Stimulated activated CD4-positive, alpha-beta T cell treated with anti-CD3 and anti-CD28 coated beads, Interleukin-4, amount 100 ng/mL, for 24 hours (primary cell): ENCODE measurements at places on chromosomes 16 and 17.
A peak's percentile ranks its signal among the peaks of the same experiment; 100 is the strongest.

GRCh38 chr17:50277357-50277754 is 3.1 kb downstream of the TMEM92 start:
- DNase-seq: no peak

GRCh38 chr17:78507526-78507925 is 69.7 kb downstream of the DNAH17 start:
- DNase-seq: no peak

DNA sequence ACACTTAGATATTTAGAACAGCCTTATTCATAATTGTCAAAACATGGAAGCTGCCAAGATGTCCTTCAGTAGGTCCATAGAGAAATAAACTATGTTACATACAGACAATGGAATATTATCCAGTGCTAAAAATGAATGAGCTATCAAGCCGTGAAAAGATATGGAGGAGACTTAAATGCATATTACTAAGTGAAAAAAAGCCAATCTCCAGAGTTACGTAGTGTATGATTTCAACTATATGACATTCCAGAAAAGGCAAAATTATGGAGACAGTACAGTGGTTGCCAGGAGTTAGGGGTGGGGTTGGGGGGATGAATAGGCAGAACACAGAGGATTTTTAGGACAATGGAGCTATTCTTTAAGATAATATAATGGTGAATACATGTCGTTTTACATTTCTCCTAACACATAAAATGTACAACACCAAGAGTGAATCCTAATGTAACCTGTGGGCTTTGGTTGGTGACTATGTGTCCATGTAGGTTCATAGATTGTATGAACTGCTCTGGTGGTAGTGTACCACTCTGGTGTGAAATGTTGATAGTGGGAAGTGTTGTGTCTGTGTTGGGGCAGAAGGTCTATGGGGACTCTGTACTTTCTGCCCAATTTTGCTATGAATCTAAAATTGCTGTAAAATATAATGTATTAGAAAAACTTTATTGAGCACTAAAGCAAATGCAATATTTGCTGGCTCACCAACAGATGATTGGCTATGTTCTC is 122.6 kb downstream of the USP22 start:
- no peak for DNase-seq

DNA sequence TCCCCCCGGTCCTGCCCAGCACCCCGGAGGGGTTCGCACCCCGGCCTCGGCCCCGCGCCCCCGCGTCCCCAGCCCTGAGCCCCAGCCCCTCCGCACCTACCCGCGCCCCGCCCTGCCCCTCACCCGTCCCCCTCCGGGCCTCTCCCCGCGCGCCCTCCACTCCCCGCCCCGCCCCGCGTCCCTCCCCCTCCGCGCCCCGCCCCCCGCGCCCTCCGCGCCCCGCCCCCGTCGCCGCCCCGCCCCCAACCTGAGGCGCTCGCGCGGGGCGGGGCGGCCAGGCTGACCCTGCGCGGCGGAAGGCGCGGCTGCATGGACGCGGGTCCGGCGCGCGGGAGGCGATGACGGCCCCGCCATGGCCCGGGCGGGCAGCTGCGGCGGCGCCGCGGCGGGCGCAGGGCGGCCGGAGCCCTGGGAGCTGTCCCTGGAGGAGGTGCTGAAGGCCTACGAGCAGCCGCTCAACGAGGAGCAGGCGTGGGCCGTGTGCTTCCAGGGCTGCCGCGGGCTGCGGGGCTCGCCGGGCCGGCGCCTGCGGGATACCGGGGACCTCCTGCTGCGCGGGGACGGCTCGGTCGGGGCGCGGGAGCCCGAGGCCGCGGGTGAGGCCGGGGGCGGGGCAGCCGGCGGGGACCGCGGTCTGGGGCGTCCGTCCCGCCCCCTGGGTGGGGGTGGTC is at the start of gene SPIRE2:
TSS of gene SPIRE2 (plus strand) at position 277 of the 671 bp plus-strand sequence. CDS start at position 353, 76 bp downstream.
- peak; percentile 74 for DNase-seq

- no peak for DNase-seq
Measured at GRCh38 chr17:43845766-43846165, 1.2 kb upstream of the CD300LG start.

DNA sequence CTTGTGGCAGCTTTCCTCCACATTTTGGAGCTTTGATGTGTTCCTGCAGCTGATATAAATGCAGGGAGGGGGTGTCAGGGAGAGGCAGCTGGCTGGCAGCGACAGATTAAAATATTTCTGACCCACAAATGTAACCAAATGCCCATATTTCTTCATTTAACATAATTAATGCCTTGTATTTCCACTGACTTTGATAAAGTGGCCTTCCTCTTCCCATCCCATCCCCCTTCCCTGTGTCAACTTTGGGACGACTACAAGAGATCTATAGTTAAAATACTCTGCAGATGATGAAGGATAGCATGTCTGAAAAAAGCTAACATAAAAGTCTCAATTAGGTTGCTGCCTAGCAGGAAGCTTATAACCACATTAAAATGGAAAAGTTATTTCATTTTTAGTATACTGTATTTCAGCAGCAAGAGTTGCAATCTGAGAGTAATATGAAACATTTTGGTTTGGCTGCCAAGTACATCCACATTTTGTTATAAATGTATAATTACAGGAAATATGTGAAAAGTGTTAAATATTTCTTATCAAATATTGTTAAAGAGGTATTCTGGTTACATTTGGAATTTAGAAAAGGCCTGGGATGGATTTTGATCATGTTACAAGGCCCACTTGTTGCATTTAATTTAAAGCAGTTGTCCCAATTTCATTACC is 238.7 kb upstream of the TBX2 start:
- no peak for DNase-seq

DNA sequence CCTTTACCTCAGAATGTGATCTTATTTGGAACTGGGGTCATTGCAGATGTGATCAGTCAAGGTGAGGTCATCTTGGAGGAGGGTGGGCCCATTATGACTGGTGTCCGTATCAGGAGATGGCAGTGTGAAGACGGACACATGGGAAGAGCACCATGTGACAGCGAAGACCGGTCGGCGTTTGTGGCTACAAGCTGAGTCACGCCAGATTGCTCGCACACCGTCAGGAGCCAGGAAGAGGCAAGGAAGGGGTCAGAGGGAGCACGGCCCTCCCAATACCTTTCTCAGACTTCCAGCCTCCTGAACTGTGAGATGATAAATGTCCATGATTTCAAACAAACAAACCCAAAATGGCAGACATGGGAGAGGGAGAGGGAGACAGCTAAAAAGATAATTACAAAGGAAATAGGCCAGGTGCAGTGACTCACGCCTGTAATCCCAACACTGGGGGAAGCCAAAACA is 13.2 kb downstream of the STARD3 start:
- no peak for DNase-seq

DNA sequence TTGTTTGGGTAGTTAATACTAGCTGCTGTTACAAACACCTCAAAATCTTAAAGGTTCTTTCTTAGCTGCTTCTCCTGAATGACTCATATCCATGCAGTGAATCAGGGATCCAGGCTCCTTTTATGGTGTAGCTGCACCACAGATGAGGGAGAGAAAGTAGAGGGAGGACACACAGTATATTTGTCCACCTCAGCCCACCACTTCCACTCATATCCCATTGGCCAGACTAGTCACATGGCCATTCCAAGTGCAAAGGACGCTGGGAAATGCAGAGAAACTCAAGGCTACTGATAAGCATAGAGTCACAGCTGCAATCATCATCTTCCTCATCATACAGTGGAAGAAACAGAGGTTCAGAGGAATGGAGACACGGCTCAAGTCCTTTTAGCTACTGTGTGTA is 63.8 kb downstream of the GSG1L start:
- no peak for DNase-seq

GRCh38 chr16:58471209-58471975 is 28.6 kb upstream of the NDRG4 start:
- DNase-seq: no peak

- DNase-seq: no peak
Measured at GRCh38 chr17:29674281-29674680, 51.6 kb upstream of the CORO6 start.

GRCh38 chr17:63973247-63973646 is 529 bp upstream of the SCN4A start:
- DNase-seq: no peak

- no peak for DNase-seq
Measured at GRCh38 chr16:85422196-85422631, 190.9 kb upstream of the GSE1 start.

- DNase-seq: no peak
Measured at GRCh38 chr17:77631307-77631706, 327.2 kb upstream of the TNRC6C start.

GRCh38 chr17:28788100-28788499 is 44.3 kb downstream of the TRAF4 start:
- DNase-seq: no peak

- DNase-seq: no peak
Measured at GRCh38 chr17:4358154-4358553, 8.3 kb downstream of the UBE2G1 start.

GRCh38 chr16:75226550-75227360 is 8.0 kb downstream of the CTRB1 start:
- DNase-seq: no peak

GRCh38 chr17:72346306-72346705 is 225.5 kb downstream of the SOX9 start:
- no peak for DNase-seq

GRCh38 chr16:1787322-1788094 is 4.7 kb downstream of the NUBP2 start:
- DNase-seq: no peak

- DNase-seq: no peak
Measured at GRCh38 chr17:57585341-57586195, 159.5 kb downstream of the CCDC182 start.

DNA sequence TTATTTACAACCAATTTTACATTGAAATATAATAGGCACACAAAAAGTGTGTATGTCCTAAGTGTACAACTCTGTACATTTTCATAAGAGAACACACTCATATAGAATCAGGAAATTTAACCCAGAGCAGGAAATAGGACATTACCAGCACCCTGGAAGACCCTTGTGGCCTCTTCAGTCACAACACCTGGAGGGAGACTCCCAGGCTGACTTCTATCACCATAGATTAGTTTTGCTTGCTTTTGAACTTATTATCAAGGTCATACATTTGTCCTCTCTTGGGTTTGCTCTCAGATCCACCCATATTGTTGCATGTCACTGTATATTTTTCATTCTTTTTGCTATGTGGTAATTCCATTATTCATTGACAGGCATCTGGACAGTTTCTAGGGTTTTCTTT is 5.8 kb downstream of the RIPOR1 start:
- DNase-seq: no peak

- no peak for DNase-seq
Measured at GRCh38 chr17:71099003-71099714, 929.8 kb downstream of the KCNJ2 start.

DNA sequence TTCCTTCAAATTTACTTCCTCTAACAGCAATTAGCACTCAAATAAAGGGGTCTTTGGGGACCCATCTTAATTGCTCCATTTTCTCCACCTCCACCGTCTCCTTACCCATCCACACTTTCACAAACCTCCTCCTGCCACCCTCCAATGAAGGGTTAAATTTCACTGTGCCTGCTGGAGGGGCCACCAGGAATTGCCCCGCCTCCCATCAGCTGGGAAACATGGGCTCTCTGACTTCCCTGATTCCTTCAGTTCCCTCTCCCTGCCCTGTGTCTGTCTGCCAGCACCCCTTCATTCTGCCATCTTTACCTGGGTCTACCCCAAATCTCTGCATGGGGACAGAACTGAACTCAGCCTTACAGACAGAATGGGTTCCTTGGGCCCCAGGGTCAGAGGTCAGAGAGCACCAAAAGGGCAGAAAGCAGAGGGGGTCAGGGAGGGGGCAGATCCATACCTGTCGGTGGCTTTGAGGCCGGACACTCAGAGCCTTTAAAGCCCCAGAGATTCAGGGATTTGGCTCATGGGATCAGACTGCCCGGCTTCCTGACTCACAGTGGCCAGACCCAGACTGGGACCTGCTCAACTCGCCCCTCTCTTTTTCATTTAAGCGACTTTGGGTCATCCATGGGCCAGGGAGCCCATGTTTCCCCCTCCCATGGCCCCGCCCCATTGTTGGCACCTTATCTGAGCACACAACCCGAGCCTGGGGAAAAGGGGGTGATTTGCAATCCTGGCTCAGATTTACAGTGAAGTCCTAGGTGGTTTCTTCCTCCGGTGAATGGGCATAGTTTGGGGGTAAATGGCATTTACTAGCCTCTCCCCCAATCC is 17.6 kb upstream of the SP2 start:
- DNase-seq: no peak

GRCh38 chr17:33469911-33470310 is 176.8 kb upstream of the ASIC2 start:
- no peak for DNase-seq
